ENCODE measurements at places on chromosomes 1 and 21. TPM values are rescaled to one million over a fixed set of nuclear protein-coding genes. Genes with fewer than 3 reads are reported as not detected.

Gene RUNX3
- 183 TPM for total RNA-seq

Gene ERG
- total RNA-seq = not detected

Gene CFHR1
- not detected for total RNA-seq

Gene S100A1
- not detected for total RNA-seq

Gene OR2T29
- not detected for total RNA-seq

- H3K27ac ChIP-seq = no peak overlapping the region
- H3K4me3 ChIP-seq = no peak overlapping the region
- no peaks in the 10 kb centered on the region for H3K27me3 ChIP-seq
Observed at GRCh38 chr1:183914276-183914675, 109.4 kb downstream of the RGL1 start.

DNA sequence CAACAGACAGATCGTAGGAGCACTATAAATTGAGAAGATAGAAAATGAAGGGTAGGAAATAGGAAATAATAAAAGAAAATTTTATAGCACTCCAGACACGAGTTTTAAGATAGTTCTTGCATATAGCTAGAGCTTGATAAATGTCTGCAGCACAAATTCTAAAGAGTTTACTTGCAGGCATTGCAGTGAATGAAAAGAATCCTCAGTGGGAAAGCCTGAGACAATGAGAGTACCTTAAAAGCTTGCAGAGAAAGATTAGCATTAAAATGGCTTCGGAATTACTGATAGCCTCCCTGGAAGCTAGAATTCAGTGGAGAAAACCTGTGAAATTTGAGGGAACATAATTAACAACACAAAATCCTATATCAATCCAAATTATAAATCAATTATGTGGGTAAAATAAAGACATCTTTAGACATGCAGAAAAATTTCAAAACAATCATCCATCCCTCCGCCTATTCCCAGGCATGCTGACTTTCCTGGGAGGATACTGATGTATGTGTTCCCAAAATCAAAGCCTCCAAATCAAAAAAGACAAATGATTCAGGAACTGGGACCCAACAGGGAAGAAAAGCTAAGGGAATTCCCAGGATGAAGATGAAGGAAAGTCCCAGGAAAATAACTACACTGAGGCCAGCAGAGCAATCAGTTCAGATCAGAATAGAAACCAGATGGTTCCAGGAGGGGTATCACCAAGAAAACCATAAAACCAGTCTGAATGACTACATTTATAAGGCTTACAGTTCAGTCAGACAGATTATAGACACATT is 305.9 kb upstream of the USP25 start:
- H3K36me3 ChIP-seq = no peaks in the 10 kb centered on the region
- H3K27me3 ChIP-seq = no peaks in the 10 kb centered on the region
- peaks cover 9% of the 10 kb centered on the region for H3K4me1 ChIP-seq
- no peak overlapping the region for H3K4me3 ChIP-seq

- H3K4me1 ChIP-seq = peaks cover 5% of the 10 kb centered on the region
- peaks cover 10% of the 10 kb centered on the region for H3K36me3 ChIP-seq
- H3K27ac ChIP-seq = no peak overlapping the region
- H3K4me3 ChIP-seq = no peak overlapping the region
- no peak for DNase-seq
Observed at GRCh38 chr1:217133958-217134856, 411.0 kb upstream of the ESRRG start.

DNA sequence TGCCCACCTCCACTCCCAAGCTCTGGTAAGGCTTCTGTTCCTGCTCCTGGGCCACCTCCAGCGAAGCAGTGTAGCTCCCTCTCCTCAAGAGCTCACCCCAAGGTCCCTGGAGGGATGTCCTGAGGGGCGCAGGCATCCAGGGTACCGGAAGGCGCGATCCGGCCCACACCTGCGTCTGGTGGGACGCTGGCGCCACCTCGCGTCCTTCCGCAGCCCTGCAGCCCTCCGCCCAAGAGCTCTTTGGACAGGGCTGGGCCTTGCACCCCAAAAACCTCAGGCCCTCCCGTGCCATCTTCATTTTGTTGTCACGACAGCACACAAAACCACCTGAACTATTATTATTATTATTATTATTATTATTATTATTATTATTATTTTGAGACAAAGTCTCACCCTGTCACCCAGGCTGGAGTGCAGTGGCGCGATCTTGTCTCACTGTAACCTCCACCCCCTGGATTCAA is 49.2 kb upstream of the PAX7 start:
- peak; percentile 47 for DNase-seq
- H3K4me1 ChIP-seq = no peaks in the 10 kb centered on the region
- H3K27me3 ChIP-seq = peaks cover 2% of the 10 kb centered on the region
- H3K27ac ChIP-seq = no peak overlapping the region
- H3K4me3 ChIP-seq = no peak overlapping the region

DNA sequence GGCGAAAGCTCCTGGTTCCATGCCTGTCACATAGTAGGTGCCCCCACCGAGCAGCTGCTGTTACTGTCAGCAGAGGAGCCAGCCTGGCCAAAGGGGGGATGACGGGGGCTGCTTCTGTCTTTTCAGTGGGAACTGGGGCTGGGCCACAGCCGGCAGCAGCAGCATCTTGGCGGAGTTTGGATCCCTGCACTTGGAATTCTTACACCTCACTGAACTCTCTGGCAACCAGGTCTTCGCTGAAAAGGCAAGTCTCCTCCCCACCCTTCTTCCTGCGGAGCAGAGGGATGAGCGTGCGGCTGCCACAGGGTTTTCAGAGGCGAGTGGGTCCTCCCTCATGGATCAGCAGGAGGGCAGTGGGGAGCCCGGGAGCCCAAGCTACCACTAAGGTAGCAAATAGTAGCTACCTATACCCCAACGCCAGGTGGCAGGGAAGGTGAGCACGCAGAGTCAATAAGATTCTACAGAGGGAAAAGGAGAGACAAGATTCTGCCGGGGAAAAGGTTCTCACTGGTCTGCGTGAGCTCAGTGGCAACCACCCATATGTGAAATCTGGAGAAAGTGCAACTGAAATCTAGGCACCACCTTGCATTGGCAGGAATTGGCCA is 41.4 kb upstream of the SELENON start:
- no peak overlapping the region for H3K4me3 ChIP-seq
- no peak for DNase-seq
- H3K4me1 ChIP-seq = no peaks in the 10 kb centered on the region
- H3K27me3 ChIP-seq = peaks cover 3% of the 10 kb centered on the region
- no peak overlapping the region for H3K27ac ChIP-seq
- H3K36me3 ChIP-seq = no peaks in the 10 kb centered on the region

- H3K36me3 ChIP-seq = peaks cover 36% of the 10 kb centered on the region
- peaks cover 22% of the 10 kb centered on the region for H3K4me1 ChIP-seq
- no peak overlapping the region for H3K4me3 ChIP-seq
- H3K27ac ChIP-seq = no peak overlapping the region
- H3K27me3 ChIP-seq = peaks cover 2% of the 10 kb centered on the region
Observed at GRCh38 chr1:198903621-198904020, 264.8 kb downstream of the PTPRC start.

- H3K27ac ChIP-seq = peak overlapping the region; percentile 44
- H3K36me3 ChIP-seq = no peaks in the 10 kb centered on the region
- peaks cover 26% of the 10 kb centered on the region for H3K4me1 ChIP-seq
Observed at GRCh38 chr1:40844887-40845878, 17.0 kb downstream of the CITED4 start.

GRCh38 chr1:222037720-222038119 is 295.8 kb upstream of the DUSP10 start:
- no peaks in the 10 kb centered on the region for H3K36me3 ChIP-seq
- H3K27ac ChIP-seq = no peak overlapping the region
- H3K4me3 ChIP-seq = no peak overlapping the region
- no peaks in the 10 kb centered on the region for H3K4me1 ChIP-seq
- peaks cover 3% of the 10 kb centered on the region for H3K27me3 ChIP-seq

DNA sequence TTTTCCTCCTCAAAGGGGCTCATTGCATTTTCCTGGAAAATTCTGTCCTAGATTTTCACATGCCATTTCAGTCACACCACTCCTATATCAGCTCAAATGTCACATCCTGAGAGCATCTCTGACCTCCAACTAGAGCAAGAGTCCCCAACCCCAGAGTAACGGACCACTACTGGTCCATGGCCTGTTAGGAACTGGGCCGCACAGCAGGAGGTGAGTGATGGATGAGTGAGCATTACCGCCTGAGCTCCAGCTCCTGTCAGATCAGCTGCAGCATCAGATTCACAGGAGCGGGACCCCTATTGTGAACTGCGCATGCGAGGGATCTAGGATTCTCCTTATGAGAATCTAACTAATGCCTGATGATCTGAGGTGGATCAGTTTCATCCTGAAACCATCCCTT is 12.7 kb upstream of the RRP15 start:
- H3K4me3 ChIP-seq = no peak overlapping the region
- DNase-seq = no peak
- no peaks in the 10 kb centered on the region for H3K4me1 ChIP-seq
- no peak overlapping the region for H3K27ac ChIP-seq
- H3K27me3 ChIP-seq = peaks cover 7% of the 10 kb centered on the region

GRCh38 chr1:35870651-35871309 is 12.2 kb upstream of the AGO1 start:
- no peak overlapping the region for H3K4me3 ChIP-seq
- no peaks in the 10 kb centered on the region for H3K4me1 ChIP-seq
- H3K36me3 ChIP-seq = no peaks in the 10 kb centered on the region
- no peak for DNase-seq
- H3K27ac ChIP-seq = no peak overlapping the region

DNA sequence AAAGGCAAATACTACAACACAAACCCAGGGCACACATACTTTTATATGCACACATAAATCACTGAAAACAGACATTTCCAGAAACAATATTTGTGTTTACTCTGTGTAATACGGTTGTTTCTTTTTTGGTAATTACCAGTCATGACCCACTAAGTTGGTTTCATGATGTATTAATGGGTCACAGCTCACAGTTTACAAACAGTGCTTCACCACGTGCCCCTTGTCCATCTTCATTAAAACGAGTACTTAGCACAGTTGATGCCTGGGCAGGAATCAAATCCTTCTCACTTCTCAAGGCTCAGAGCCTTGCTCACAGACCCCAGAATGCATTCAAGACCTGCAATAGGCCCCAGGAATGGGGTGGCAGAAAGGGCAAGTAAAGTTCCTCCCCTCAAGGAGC is 13.8 kb downstream of the SSBP3 start:
- no peak overlapping the region for H3K4me3 ChIP-seq
- no peak overlapping the region for H3K27ac ChIP-seq
- DNase-seq = no peak
- H3K36me3 ChIP-seq = peaks cover 59% of the 10 kb centered on the region
- H3K27me3 ChIP-seq = no peaks in the 10 kb centered on the region

- H3K36me3 ChIP-seq = peaks cover 27% of the 10 kb centered on the region
- H3K4me3 ChIP-seq = no peak overlapping the region
- H3K4me1 ChIP-seq = peaks cover 3% of the 10 kb centered on the region
- H3K27ac ChIP-seq = no peak overlapping the region
Observed at GRCh38 chr1:3779265-3779911, 6.8 kb downstream of the SMIM1 start.

DNA sequence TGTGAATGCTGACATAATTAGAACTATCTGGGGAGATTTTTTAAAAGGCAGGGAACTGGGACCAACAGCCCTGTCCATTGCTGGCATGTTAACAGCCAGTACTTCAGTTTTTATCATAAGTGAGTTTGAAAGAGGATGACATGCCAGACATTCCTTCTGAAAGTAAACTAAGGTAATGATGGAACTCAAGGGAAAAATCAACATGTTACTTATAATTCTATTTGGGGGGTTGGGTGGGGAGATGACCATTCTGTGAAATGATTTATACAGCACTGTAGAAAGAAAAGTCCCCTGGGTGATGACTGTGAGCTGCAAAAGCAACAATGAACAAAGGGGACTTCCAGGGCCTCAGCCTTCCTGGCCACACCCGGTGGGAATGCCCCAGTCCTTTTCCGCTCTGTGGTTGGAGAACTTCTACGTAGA is 5.4 kb upstream of the LAMC2 start:
- H3K27ac ChIP-seq = peak overlapping the region; percentile 5
- peaks cover 6% of the 10 kb centered on the region for H3K4me1 ChIP-seq
- H3K36me3 ChIP-seq = no peaks in the 10 kb centered on the region
- DNase-seq = no peak
- peaks cover 6% of the 10 kb centered on the region for H3K27me3 ChIP-seq

- DNase-seq = no peak
- no peaks in the 10 kb centered on the region for H3K27me3 ChIP-seq
- H3K27ac ChIP-seq = no peak overlapping the region
Observed at GRCh38 chr1:176643536-176643935, 180.6 kb downstream of the PAPPA2 start.

- no peaks in the 10 kb centered on the region for H3K4me1 ChIP-seq
- no peak overlapping the region for H3K4me3 ChIP-seq
- H3K27ac ChIP-seq = no peak overlapping the region
- DNase-seq = no peak
- H3K27me3 ChIP-seq = peaks cover 20% of the 10 kb centered on the region
Observed at GRCh38 chr1:109522026-109522425, 12.5 kb upstream of the AMIGO1 start.
